SJSA1 (cell line): ENCODE measurements at places on chromosomes 7 and 10. TPM values are rescaled to one million over a fixed set of nuclear protein-coding genes. Genes with fewer than 3 reads are reported as not detected.
A peak's percentile ranks its signal among the peaks of the same experiment; 100 is the strongest.

DNA sequence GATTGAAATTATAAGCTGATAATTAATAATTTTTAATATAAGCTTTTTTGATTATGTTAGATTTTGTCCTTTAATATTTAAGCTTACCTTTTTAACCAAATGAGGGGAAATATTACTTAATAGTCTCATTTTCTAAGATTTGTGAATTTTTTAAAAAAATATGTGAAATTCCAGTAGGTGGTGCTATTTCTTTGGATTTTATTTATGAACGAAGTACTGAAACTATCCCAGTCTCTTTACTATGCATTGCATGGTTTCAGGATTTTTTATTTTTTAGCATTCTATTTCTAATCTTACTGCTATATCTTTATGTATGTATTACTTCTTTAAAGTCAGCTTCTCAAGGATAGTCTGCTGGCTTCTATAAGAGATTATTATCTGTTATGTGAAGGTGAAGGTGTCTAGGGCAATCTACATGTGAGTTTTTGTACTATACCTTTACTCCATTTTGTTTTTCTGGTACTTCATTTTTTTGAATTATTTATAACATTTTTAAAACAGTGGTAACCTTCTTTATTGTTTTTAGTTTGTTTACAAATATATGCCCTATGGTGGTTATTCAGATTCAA, 78.3 kb downstream of the ATRNL1 start:
- H3K36me3 ChIP-seq: no peaks in the 10 kb centered on the region
- H3K27ac ChIP-seq: no peak overlapping the region
- DNase-seq: no peak
- no peaks in the 10 kb centered on the region for H3K4me1 ChIP-seq

DNA sequence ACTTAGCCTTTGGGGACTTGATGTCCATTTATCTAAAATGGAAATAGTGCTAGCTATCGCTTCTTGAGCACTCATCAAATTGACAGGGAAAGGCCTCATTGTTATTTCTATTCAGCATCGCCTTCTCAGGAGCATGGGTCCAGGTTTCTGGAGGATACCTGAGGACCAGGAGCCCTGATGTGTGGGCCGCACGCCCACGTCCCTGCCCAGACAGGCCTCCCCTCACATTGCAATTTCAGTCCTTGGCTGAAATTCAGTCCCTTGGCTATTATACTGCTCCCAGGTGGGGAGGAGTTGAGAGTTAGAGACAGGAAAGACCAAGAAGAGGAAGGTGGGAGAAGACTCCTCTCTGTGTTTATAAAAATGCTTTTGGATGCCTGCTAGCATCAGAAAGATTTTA, 38.9 kb downstream of the GPRIN2 start:
- H3K27ac ChIP-seq: peak overlapping the region; percentile 42; the same call in 1 of the 2 replicates
- no peak overlapping the region for H3K4me3 ChIP-seq
- H3K27me3 ChIP-seq: no peaks in the 10 kb centered on the region

GRCh38 chr7:103660455-103661371, 214.7 kb upstream of the SLC26A5 start:
- H3K4me1 ChIP-seq: peaks cover 10% of the 10 kb centered on the region

GRCh38 chr10:128018691-128019090, 107.5 kb downstream of the MKI67 start:
- no peak overlapping the region for H3K4me3 ChIP-seq
- no peaks in the 10 kb centered on the region for H3K36me3 ChIP-seq
- no peaks in the 10 kb centered on the region for H3K27me3 ChIP-seq

- no peaks in the 10 kb centered on the region for H3K4me1 ChIP-seq
- no peaks in the 10 kb centered on the region for H3K36me3 ChIP-seq
- DNase-seq: no peak
- H3K27me3 ChIP-seq: peaks cover 20% of the 10 kb centered on the region
- H3K27ac ChIP-seq: no peak overlapping the region
- no peak overlapping the region for H3K4me3 ChIP-seq
Measured at GRCh38 chr7:31007634-31008033, 43.9 kb downstream of the GHRHR start.

DNA sequence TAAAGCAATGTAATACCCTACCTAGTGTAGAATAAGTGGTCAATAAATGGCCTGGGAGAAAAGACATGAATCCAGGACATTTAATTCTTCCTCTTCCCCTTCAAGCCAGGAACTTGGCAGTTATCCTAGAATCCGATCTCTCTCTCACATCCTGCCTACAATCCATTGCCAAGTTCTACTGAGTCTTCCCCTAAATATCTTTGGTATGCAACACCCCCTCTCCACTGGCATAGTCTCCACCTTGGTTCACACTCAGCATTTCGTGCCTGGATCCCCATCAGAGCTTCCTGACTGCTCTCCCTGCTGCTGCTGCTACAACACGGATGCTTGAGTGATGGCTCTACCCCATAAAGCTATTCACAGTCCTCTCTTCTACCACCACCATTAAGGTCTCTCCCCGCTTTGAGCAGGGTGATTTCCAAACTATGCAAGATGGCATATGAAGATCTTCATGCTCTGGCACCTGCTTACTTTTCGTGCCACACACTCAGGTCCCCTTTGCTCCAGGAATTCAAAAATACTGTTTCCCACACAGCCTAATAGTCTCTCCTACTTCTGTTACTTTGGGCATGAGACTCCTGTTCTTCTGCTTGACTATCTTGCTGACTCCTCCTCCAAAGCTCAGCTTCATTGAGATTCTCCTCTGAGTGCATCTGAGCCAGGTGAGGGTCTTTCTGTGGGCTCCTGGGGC, 4.8 kb downstream of the ANK3 start:
- peak; percentile 82 for DNase-seq
- no peaks in the 10 kb centered on the region for H3K27me3 ChIP-seq
- no peak overlapping the region for H3K4me3 ChIP-seq

DNA sequence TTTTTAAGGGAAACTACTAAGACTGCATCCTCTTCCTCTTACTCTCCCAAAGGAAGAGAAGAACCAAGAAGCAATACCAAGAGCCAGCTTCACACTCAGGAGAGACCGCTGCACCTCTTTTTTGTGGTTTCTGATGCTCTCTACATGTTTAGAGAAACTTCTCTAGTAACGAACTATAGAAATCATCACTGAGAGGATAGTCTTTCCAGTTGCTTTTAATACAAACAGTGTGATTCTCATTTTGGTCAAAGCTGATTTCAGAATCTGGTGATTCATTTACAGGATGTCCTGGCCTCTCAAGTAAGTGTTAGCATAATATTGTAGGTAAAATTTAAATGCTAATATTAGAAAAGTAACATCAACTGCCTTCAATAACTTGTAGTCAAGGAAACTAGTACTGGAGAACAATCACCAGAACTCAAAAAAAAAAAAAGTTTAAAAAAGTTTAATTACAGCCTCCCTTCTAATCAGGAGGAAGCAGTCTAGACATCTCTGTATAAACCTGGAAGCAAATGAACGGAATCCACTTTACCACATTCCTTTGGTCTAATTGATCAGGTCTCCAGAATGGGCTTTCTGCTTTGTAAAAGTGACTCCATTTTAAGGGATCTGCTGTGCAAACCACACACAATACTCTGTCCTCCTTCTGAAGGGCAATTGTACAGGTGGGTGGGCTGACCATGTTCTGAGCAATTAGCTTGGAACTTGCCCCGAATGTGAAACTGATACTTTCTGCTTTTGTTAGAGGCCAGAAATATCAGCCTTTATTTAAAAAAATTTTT, 3.0 kb downstream of the LAMB1 start:
- H3K4me3 ChIP-seq: peak overlapping the region; percentile 58
- peak; percentile 75 for DNase-seq
- peaks cover 61% of the 10 kb centered on the region for H3K36me3 ChIP-seq
- H3K27me3 ChIP-seq: no peaks in the 10 kb centered on the region

DNA sequence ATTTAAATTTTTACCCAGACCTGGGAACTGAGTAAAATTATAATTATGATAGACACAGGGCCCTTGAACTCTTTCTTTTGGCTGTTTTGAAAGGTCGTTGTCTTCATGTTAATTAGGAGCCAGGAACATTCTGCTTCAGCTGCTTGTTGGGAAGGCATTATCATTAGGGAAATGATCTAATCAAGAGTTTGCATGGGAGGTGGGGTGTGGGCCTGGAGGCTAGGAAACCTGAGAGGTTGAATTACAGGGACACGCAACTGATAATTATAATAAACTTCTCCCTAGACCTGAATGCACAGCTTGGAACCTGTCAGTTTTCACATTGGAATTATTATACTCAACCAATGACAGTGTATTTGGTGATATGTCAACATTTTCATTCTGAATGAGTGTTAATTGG, 237.7 kb downstream of the CACNB2 start:
- no peaks in the 10 kb centered on the region for H3K27me3 ChIP-seq
- no peak for DNase-seq
- H3K4me1 ChIP-seq: no peaks in the 10 kb centered on the region

GRCh38 chr7:140525743-140526142, 46.4 kb upstream of the MKRN1 start:
- DNase-seq: no peak
- no peak overlapping the region for H3K27ac ChIP-seq
- no peaks in the 10 kb centered on the region for H3K27me3 ChIP-seq
- no peak overlapping the region for H3K4me3 ChIP-seq
- peaks cover 6% of the 10 kb centered on the region; the same call in 1 of the 2 replicates for H3K36me3 ChIP-seq

DNA sequence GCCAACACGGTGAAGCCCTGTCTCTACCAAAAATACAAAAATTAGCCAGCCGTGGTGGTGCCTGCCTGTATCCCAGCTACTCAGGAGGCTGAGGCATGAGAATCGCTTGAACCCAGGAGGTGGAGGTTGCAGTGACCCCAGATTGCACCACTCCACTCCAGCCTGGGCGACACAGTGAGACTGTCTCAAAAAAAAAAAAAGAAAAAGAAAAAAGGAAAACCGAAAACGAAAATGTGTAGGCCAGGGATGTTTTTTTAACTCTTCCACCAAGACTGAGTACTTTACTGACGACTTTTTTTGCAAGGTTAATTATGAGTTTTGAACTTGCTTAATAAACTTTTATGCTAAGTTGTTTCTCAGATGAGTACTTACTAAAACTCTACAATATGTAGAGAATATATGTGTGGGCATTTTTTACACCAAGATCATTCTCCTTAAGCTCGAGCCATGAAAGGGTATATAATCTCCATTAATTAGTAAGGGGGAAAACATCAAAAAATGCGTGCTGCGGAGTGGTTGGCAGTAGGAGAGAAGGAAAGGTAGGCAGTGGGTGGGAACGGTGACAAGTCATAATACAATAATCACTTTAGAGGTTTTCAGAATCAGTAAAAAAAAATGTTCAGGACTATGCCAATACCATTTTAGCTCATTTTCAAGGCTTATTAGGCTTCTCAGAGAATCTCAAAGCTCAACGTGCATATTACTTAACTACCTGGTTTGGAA, 8.6 kb upstream of the ADRB1 start:
- 0 out of 2 replicates have a peak overlapping the region, but pooled peaks have one; percentile 0 for H3K27ac ChIP-seq
- no peaks in the 10 kb centered on the region for H3K27me3 ChIP-seq
- H3K36me3 ChIP-seq: no peaks in the 10 kb centered on the region
- H3K4me1 ChIP-seq: peaks cover 32% of the 10 kb centered on the region

GRCh38 chr7:20777377-20778062, 9.2 kb downstream of the SP8 start:
- H3K36me3 ChIP-seq: no peaks in the 10 kb centered on the region
- no peak overlapping the region for H3K27ac ChIP-seq
- no peak overlapping the region for H3K4me3 ChIP-seq
- peaks cover 57% of the 10 kb centered on the region for H3K27me3 ChIP-seq
- no peak for DNase-seq

DNA sequence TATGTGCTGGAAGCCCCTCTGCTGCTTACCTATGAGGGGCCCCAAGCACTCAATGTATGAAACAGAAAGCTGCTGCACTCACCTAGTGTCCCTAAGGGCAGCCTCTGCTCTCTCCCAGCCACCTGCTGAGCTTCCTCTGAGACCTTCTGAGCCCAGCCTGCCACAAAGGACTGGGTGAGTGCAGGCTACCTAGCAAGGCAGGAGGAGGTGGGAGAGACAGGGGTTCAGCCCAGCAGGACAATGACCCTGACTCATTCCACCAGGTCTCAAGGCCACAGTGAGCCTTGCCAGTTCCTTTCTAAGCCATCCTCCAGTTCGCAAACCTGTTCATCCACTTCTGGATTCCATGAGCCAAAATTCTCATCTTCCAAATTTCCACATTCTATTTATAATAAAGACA, 16.3 kb downstream of the VOPP1 start:
- peaks cover 25% of the 10 kb centered on the region for H3K36me3 ChIP-seq
- H3K4me1 ChIP-seq: peaks cover 44% of the 10 kb centered on the region
- no peak for DNase-seq
- H3K27me3 ChIP-seq: no peaks in the 10 kb centered on the region
- no peak overlapping the region for H3K4me3 ChIP-seq
- no peak overlapping the region for H3K27ac ChIP-seq

DNA sequence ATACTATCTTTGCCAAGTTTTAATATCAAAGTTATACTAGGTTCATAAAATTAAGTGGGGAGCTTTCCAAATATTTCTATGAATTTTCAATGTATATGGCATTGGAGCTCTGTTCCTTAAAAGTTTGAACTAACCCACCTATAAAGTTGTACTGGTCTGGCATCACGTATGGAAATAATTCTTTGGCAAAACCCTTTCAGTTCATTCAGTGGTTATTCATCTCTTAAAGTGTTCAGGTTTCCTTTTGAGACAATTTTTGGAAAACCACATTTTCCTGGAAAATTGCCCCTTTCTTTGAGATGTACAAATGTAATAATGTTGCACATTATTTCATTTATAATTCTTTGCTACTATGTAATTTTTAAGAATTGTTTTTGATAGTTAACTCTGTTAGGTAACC, 62.5 kb upstream of the INPP5A start:
- no peak overlapping the region for H3K27ac ChIP-seq
- H3K27me3 ChIP-seq: no peaks in the 10 kb centered on the region
- H3K4me3 ChIP-seq: no peak overlapping the region
- DNase-seq: no peak

GRCh38 chr7:151540146-151540545, 20.5 kb upstream of the RHEB start:
- no peaks in the 10 kb centered on the region for H3K27me3 ChIP-seq
- H3K4me1 ChIP-seq: no peaks in the 10 kb centered on the region
- no peak overlapping the region for H3K4me3 ChIP-seq
- no peak for DNase-seq
- H3K36me3 ChIP-seq: no peaks in the 10 kb centered on the region

- no peaks in the 10 kb centered on the region for H3K27me3 ChIP-seq
- DNase-seq: no peak
- H3K36me3 ChIP-seq: no peaks in the 10 kb centered on the region
- no peak overlapping the region for H3K4me3 ChIP-seq
- H3K4me1 ChIP-seq: peaks cover 13% of the 10 kb centered on the region
Measured at GRCh38 chr10:33418301-33418700, 83.8 kb upstream of the NRP1 start.

DNA sequence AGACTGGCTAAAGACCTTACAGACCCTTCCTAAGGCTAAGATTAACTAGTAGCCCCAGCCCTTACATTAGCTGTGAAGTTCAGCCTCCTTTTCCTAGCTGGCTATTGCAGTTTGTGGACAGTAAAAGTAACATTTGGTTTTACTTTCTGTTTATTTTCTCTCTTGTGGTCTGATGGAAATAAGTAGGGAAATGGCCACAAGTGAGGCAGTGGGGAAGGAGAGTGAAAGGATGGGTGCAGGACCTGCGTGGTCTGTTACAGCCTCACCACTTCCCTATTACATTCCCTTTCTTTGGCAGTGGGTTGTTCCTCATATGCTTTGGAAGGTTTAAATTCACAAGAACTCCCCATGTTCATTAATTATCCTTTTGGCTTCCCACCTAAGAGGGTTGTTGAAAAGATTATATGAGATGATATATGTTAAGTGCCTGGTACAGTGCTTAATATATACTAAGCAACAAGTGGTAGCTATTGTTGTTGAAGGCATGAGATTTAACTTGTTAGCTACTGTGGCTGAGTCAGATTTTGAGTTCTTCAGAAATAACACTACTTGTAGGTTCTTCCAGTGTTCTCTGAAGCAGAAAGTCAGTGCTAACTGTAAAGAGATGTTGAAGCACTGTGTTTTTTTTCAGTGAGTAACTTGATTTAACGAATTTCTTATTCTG, 181.7 kb downstream of the ST7 start:
- no peak overlapping the region for H3K4me3 ChIP-seq
- H3K36me3 ChIP-seq: peaks cover 17% of the 10 kb centered on the region; the same call in 1 of the 2 replicates
- H3K27me3 ChIP-seq: no peaks in the 10 kb centered on the region

PLEKHS1 gene
- total RNA-seq: 0.03 TPM in 1 of 2 replicates, not detected in the other

GCK gene
- 0.13 and 1.6 TPM in 2 replicates for total RNA-seq

AASS gene
- 14.4 and 18.7 TPM in 2 replicates for total RNA-seq
